ENCODE measurements at places on chromosomes 6 and 20.

DNA sequence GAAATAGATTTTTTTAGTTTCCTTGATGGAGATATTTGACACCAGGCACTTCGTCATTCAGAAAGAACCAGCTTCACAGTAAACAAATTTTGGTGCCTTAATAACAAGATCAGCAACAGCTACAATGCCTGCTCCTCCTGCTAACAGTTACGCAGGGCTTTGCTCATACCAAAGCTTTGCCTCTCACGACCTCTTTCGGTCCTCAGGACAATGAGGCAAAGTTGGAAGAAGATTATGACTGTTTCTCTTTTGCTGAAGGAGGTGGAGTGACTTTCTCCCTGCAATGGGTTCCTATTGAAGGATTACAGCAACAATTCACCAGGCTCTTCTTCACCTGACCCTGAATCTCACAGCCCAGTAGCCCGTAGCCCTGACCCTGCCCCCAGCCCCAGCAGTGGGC lies 440.1 kb downstream of the PREX1 start:
- no peak for DNase-seq

GRCh38 chr20:50415516-50416268 lies 94.5 kb upstream of the PTPN1 start:
- no peak for DNase-seq

GRCh38 chr20:43320536-43320935 lies 130.8 kb upstream of the PTPRT start:
- DNase-seq, result no peak

- DNase-seq, result no peak
These were observed 782.9 kb downstream of the PTPRT start for GRCh38 chr20:42406826-42407225.

- DNase-seq, result no peak
These were observed 311.4 kb downstream of the HACE1 start for GRCh38 chr6:104548297-104548696.

DNA sequence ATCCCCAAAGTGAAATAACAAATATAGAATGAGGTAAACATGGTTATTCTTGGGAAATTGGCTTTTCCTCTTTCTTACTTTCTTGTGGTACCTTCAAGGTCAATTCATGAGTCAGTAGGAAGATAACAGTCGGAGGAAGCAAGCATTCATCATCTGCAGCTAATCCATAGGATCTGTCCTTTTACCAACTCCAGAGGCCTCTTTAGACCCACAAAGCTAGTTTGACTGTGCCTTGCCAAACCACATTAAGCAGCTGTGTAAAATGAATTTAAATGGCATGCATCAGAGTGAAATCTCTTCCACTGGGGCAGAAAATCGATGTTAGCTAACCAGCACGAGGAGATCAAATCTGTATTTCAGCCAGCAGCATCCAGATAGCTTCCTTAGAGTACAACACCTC lies 171.3 kb downstream of the TMEM242 start:
- DNase-seq, result no peak

GRCh38 chr6:87763276-87763675 lies 61.2 kb upstream of the AKIRIN2 start:
- DNase-seq, result no peak
